CD4-positive, CD25-positive, alpha-beta regulatory T cell (primary cell): ENCODE measurements at places on chromosomes 2 and 18. TPM values are rescaled to one million over a fixed set of nuclear protein-coding genes. Genes with fewer than 3 reads are reported as not detected.

DNA sequence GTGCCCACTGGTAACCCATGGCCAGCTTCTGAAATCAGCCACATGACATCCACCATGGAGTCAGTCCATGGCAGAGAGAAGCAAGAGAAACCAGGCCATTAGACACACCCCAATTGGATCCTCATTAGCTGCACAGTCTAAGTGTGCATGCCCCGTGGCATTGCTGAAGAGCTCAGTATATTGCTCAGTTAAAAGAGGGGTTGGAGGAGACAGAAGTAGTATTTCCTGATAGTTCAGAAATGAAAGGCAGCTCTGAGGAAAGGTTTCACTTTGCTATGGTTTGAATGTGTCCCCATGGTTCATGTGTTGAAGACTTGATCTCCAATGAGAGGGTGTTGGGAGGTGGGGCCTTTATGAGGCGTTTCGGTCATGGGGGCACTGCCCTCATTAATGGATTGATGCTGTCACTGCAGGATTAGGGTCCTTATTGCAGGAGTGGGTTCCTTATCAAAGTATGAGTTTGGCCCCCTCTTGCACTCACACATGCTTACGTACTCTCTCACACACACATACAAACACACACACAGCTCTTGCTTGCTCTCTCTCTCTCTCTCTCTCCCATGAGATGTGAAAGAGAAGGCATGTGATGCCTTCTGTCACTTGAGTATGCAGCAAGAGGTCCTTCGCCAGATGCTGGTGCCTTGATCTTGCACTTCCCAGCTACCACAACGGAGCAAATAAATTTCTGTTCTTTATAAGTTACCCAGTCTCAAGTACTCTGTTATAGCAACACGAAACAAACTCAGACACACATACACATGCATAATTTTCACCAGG, 58.0 kb downstream of the TMEM163 start:
- no peaks in the 10 kb centered on the region for H3K27me3 ChIP-seq
- H3K27ac ChIP-seq: no peak overlapping the region
- no peak overlapping the region for H3K4me3 ChIP-seq
- H3K4me1 ChIP-seq: peaks cover 17% of the 10 kb centered on the region
- DNase-seq: no peak

DNA sequence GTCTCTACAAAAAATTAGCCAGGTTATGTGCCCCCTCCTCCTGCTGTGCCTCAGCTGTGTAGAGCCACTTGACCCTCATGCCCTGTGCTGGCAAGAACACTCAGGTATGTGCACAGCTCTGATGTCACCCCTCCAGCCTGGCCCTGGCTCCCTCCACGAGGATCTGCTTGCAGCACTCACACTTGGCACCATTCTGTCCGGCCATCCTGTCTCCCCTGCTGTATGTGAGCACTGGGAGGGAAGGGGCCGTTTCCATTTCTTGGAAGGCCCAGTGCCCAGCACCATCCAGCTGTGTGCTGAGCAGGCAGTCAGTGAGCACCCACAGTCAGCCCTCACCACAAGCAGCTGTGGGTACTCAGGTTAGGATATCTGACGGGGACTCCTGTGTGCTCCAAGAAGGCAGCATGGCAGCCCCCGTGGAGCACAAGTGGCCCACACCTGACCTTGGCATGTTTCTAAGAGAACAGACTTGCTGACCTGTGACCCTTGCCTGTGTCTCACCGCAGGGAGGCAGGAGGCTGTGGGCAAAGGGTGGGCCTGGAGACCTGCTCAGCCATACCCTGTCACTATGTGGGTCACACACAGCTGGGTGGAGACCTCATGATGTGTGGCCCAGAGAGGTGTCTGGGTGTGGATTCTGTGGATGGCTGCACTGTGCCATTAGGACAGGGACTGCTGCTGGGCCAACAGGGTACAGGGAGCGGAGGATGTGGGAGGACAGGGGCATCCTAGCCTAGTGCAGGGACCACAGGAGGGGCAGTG, 31.5 kb downstream of the USP34 start:
- no peak overlapping the region for H3K27ac ChIP-seq
- no peaks in the 10 kb centered on the region for H3K27me3 ChIP-seq
- H3K4me1 ChIP-seq: peaks cover 27% of the 10 kb centered on the region
- H3K4me3 ChIP-seq: no peak overlapping the region
- H3K36me3 ChIP-seq: no peaks in the 10 kb centered on the region

- no peak overlapping the region for H3K4me3 ChIP-seq
- H3K27me3 ChIP-seq: no peaks in the 10 kb centered on the region
- DNase-seq: no peak
- no peak overlapping the region for H3K27ac ChIP-seq
These were observed 612.2 kb upstream of the VRK2 start for GRCh38 chr2:57434441-57434840.

- no peaks in the 10 kb centered on the region for H3K4me1 ChIP-seq
- H3K27me3 ChIP-seq: no peaks in the 10 kb centered on the region
- no peak for DNase-seq
- no peaks in the 10 kb centered on the region for H3K36me3 ChIP-seq
These were observed 1057.2 kb upstream of the TMEFF2 start for GRCh38 chr2:193251909-193252308.

APCDD1 gene
- polyA plus RNA-seq: not detected
